ENCODE measurements at places on chromosomes 13 and 19. TPM values are rescaled to one million over a fixed set of nuclear protein-coding genes. Genes with fewer than 3 reads are reported as not detected.

PSG6 gene
- not detected for total RNA-seq

SPACA4 gene
- not detected for total RNA-seq

CEACAM6 gene
- total RNA-seq = 9.6 TPM

PGLYRP2 gene
- not detected for total RNA-seq

ZNF71 gene
- 13.0 TPM for total RNA-seq

ZNF723 gene
- total RNA-seq = not detected

SH2D3A gene
- total RNA-seq = 56.4 TPM

ZNF471 gene
- total RNA-seq = 1.7 TPM

KCNC3 gene
- total RNA-seq = 0.36 TPM

GFY gene
- not detected for total RNA-seq

REEP6 gene
- total RNA-seq = 4.2 TPM

ETV2 gene
- not detected for total RNA-seq

CDX2 gene
- total RNA-seq = not detected

ADGRE3 gene
- not detected for total RNA-seq

TSHZ3 gene
- 6.2 TPM for total RNA-seq

TSSK6 gene
- 3.6 TPM for total RNA-seq

DIRAS1 gene
- 0.34 TPM for total RNA-seq

TDRD12 gene
- total RNA-seq = 1.00 TPM

CABP5 gene
- total RNA-seq = not detected

ZIC5 gene
- not detected for total RNA-seq

VSIG10L gene
- total RNA-seq = 1.6 TPM

BTBD2 gene
- 16.1 TPM for total RNA-seq

ZNF765 gene
- 33.7 TPM for total RNA-seq

ZNF154 gene
- 4.7 TPM for total RNA-seq

NLRP11 gene
- total RNA-seq = not detected

FTL gene
- total RNA-seq = 4,738 TPM

PRSS57 gene
- not detected for total RNA-seq

Measured in nasal cavity respiratory epithelium epithelial cell of viscerocranial mucosa (primary cell).